Tongue (tissue), 3 donors: ENCODE measurements at places on chromosomes 2 and 18. TPM values are rescaled to one million over a fixed set of nuclear protein-coding genes. Genes with fewer than 3 reads are reported as not detected.

DNA sequence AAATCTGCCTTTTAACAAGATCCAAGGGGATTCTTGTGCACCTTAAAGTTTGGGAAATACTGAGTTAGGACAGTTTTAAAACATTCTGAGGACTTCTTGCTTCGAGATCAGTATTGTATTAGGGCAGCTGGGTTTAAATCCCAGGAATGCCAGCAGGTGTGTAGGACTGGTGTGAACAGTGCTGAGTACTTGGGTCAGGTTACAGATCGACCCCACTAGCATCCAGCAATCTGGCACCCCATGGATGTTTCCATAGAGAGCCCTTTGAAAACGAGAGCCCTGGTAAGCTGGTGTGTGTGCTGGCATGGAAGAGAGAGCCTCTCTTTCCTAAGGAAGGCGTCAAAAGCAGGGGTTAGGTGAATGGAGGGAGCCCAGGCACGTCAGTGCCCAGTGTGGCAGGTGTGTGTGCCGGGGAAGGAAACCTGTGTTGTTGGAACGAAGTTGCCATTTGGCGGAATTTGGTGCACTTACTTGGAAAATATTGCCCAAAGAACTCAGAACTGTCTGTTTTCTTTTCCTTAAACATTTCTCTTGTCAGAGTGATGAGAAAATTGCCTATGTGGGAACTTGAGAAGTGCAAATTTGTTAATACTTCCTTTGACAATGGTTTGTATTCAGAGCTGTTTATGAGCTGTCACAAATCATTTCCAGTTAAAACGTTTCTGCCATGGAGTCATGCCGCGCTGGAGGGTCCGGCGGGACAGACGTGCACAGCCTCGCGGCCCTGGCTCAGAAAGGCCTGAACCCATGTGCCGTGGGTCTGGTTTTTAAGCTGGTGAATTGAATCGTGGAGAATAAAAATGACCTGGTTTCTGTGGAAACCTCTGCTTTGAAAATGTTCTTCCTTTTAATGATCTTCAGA lies 38.1 kb downstream of the LDLRAD4 start:
- DNase-seq, result no peak

DNA sequence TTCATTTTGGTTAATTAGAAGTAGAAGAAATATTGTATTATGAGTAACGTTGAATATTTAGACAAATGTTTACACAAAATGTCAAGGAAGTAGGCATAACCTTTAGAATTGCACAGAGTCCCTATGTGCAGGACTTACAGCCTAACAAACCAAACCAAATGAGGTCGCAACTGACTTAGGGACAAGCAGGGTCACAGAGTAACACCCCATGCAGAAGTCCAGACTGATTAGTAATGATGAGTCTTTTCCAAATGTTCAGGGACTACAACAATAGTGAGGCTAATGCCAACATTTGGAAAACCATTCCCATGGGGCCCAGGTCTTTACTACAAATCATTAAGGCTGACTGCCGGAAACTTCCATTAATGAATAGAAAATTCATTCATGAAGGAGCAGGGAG lies 452.5 kb upstream of the CHAC2 start:
- DNase-seq, result no peak

Gene HOXD4
- 1.5 TPM for total RNA-seq

Gene MEIS1
- 72.7 TPM for total RNA-seq

- peak; percentile 48 for DNase-seq
Observed at GRCh38 chr2:32008805-32009515, 1.8 kb downstream of the MEMO1 start.

DNA sequence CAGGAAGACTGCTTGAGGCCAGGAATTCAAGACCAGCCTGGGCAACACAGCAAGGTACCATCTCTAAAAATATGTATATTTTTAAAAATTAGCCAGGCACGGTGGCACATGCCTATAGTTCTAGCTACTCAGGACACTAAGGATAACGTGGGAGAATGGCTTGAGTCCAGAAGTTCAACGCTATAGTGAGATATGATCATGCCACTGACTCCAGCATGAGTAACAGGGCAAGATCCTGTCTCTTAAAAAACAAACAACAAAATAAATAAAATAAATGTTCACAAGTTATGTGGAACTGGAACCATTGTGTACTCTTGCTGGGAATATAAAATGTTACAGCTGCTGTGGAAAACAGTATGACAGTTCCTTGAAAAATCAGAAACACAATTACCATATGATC lies 47.2 kb downstream of the USP34 start:
- DNase-seq, result no peak

GRCh38 chr18:53644799-53645471 lies 579.5 kb downstream of the MBD2 start:
- no peak for DNase-seq

Gene IL1RL2
- total RNA-seq, result 2.8 TPM

Gene SP100
- 38.8 TPM for total RNA-seq

DNA sequence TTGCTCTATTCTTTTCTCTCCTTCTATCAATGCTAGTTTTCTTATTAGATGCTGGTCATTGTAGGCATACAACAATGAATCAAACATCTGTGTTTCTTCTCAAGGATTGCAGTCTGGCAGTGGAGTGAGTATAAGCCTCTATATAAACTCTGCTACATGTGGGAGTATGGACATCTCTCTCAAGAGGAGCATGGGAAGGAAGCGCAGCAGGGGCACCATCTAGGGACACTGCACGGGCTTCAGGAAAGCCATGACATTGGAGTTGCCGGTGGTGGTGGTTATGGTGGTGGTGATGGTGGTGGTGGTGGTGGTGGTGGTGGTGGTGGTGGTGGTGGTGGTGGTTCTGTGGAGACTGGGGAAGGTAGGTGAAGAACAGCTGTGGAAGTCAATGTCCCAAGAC lies 462.6 kb downstream of the RNF144A start:
- no peak for DNase-seq

DNA sequence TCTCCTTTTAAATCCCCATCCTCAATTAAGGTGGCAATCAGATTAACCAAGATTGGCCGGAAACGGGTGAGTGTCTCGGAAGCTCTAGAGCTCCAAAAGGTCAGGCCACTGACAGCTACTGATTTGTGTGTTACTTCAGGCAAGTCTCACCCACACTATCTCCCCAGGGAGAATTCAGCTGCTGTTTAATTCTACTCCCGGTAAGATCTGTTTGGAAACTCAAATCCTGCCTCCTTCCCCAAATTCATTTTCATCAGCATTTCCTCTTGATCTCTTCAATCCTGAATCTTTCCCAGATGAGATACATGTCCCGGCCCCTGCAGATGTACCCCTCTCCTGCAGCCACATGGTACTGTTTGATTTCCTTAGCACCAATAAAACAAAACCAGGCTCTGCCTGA lies 34.9 kb downstream of the EFR3B start:
- no peak for DNase-seq

- DNase-seq, result peak; percentile 24
Observed at GRCh38 chr2:182548031-182548950, 121.5 kb upstream of the PDE1A start.

DNA sequence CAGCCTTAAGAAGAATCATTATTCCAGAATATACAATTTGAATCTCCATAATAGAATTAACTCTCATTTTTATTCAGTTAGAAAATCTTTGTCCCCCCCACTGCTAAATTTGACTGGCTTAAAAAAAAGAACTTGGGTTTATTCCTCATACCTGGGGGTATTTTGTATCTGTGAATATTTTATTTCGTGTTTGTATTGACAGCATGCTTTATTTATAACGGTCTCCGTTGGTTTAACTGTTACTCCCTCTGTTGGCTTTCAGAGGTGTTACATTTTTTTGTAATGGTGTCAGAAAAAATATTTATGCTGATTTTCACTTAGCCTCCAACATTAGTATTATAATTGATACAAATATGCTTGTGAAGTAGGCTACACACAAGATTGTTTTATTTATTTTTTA lies 109.1 kb downstream of the HAUS1 start:
- DNase-seq, result no peak

DNA sequence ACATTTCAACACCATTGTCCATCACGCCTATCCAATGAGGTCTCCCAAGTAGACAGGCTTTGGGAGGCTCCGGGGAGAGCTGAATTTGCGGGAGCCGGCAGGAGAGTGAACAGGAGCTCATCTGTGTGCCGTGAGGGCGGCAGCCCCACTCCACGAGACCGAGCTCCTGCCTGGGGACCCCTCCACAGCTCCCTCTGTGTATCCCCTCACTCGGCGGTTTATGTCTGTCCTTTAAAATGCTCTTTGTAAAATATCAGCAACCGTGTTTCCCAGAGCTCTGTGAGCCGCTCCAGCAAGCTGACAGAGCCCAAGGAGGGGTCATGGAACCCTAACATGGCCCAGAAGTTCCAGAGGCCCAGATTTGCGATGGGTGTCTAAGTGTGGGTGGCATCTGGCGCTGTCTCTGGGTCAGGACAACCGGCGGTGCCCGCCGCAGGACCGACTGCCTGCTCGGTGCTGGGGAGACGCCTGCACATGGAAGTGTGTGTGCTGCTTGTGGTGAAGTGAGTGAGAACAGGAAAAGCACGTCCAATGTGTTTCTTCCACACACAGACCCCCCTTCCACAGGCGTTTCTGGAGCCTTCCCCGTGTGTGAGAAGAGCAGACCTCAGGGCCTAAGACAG lies 34.8 kb downstream of the SLC66A2 start:
- DNase-seq, result no peak

Gene EN1
- total RNA-seq, result 0.41 TPM

- no peak for DNase-seq
Observed at GRCh38 chr2:225196579-225196978, 154.3 kb upstream of the DOCK10 start.

DNA sequence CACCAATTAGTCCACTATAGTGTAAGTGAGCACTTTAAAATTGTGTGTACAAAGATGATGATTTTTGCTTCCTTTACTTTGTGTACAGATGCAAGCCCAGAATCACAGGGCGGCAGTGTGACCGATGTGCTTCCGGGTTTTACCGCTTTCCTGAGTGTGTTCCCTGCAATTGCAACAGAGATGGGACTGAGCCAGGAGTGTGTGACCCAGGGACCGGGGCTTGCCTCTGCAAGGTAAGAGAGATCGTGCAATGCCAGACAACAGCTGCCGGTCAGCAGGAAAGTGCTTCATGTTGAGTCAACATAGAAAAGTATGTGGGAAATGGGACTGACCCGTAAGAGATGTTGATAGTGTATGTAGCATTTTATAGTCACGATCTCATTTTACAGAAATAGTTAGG lies 156.8 kb upstream of the TTC39C start:
- DNase-seq, result no peak

GRCh38 chr18:2641638-2642037 lies 13.9 kb upstream of the SMCHD1 start:
- no peak for DNase-seq

DNA sequence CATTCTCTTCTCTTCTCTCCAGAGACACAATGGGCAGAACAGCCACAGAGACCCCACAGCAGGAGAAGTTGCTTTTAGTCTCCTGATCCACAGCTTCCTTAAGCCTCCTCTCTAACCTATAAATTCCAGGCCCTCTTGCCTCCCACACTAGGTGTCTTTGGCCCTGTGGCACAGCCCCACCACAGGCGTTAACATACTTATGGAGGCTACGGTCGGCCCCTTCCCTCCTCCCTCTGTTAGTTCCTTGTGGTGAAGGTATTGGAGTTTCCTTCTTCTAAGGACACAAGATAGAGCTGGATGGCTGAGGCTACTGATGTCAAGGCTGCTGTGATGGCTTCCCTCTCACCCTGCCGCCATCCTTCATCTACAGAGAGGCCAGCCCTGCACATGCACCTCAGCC lies 123.5 kb upstream of the ACAA2 start:
- no peak for DNase-seq

Gene ANKAR
- total RNA-seq, result 25.7 TPM
